ENCODE measurements at places on chromosomes 16 and 17.

DNA sequence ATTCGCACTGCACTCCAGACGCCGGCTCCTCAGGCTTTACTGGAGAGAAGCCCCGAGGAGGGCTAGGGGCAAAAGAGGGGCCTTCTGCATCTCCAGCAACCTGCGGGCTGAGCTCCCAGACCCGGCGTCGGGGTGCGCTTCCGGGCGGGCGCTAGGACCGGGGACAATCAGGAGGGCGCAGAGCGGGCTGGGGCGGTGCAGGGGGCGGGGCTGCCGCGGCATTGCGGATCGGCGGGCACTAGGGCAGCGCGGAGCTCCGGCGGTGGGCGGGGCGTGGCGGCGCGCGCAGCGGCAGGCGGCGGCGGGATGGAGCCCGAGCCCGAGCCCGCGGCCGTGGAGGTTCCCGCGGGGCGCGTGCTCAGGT is at the start of gene TSEN54:
TSS of gene TSEN54 (plus strand) at position 274 of the 364 bp plus-strand sequence. CDS start at position 307, 33 bp downstream.
- DNase-seq: peak; percentile 94

- peak; percentile 6 for DNase-seq
Measured at GRCh38 chr16:49592546-49593423, 219.2 kb downstream of the C16orf78 start.

- no peak for DNase-seq
Measured at GRCh38 chr17:66948061-66948750, 16.3 kb upstream of the CACNG4 start.

DNA sequence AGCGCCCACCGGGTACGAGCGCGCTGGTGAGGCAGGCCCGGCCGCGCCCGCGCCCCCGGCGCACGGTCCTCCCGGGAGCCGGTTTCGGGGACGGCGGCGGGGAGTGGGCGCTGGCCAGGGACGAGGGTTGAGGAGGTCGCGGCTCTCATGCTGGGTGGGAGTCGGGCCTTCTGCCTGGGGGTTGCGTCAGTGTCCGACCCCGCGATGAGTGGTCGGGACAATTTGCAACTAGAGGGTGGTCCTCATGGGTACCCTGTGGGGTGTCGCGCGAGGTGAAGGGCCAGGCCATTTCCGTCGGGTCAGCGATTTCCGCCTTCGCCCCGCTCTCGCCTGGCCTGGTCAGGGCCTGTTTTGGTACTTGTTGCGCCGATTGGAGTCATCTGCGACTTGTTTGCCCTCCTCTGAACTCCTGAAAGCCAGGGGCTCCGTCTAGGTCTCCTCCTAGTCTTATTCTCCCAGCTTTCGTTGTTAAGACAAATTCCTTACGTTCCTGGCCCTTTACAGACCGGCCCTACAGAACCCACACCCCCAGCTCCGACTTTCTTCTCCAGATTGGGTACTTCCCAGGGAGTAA is 14.9 kb downstream of the NAA60 start:
- no peak for DNase-seq

GRCh38 chr16:63623551-63624039 is 1498.3 kb downstream of the CDH11 start:
- DNase-seq: no peak

DNA sequence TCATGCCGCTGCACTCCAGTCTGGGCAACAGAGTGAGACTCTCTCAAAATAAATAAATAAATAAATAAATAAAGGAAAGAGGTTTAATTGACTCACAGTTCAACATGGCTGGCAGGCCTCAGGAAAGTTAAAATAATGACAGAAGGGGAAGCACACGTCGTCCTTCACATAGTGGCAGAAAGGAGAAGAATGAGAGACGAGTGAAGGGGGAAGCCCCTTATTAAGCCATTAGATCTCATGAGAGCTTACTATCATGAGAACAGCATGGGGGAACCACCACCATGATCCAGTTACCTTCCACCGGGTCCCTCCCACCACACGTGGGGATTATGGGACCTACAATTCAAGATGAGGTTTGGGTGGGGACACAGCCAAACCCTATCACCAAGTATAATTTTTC is 54.5 kb downstream of the PAFAH1B1 start:
- DNase-seq: no peak
